ENCODE measurements at places on chromosomes 5 and 9.

DNA sequence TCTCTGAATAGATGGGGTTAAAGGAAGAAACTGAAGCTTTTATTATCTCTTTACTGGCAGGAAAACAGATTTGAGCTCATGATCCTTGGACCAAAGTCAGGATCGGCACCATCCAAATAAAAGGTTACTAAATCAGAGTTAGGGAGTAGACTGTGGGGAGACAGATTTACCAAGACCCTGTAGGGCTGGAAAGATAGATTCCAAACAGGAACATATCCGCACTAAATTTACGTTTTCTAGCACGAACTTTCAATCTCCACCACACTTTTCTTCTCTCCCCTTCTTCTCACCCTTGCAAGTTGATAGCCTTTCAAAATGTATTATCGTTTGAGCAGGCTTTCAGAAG, 120.0 kb upstream of the HMHB1 start:
- no peak for DNase-seq

- DNase-seq = no peak
Observed at GRCh38 chr5:77642738-77643653, 4.5 kb upstream of the OTP start.

DNA sequence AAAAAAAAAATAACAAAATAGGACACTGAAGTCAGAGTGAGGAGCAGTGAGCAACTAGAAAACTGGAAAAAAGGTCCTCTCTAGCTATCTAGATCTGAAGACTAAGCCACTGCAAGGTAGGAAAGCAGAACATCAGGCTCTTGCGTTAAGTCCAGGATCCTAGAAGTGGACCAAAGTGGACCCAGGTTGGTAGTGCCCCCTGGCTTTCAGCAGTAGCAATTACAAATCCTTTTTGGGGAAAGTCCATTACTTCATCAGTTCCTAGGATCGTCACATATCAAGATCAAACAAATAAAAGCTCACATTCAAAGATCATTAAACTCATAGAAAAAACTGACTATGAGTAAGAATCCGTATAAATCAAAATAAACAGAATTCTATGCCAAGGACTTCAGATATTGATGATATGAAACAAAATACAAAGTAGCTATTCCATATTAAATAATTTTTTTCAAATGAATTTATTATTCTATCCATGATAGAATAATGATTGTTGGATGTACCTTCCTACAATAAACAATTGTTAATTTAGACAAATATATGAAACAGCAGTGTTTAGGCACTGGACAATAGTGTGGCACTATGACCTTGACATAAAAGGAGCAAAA, 6.5 kb upstream of the RICTOR start:
- DNase-seq = peak; percentile 48

DNA sequence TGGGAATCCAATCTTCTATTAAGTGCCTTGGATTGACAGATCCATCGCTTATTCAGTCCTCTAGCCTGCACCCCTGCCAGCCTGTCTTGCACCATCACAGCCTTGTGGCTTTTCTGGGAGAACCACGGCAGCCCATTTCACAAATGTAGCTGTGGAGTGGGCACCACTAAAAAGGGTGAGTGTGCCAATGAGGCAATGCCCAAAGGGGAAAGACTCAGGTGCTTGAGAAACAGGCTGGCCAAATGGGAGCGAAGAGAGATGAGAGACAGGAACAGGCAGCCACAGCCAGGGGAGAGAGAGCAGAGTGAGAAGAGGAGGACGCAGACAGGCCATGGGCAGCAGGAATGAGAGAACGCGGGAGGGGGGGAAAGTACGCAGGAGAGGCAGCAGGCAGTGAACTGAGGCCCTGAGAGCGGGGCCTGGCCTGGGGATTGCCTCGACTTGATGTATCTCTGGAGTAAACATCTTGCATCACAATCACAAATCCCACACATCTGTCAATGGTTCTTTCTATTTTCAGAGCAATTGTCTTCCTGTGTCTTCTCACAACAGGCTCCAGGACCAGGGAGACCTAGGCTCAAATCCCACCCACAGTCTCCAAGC, 173.1 kb downstream of the SYK start:
- no peak for DNase-seq

GRCh38 chr5:149127394-149127955, 13.8 kb upstream of the ABLIM3 start:
- DNase-seq = no peak

DNA sequence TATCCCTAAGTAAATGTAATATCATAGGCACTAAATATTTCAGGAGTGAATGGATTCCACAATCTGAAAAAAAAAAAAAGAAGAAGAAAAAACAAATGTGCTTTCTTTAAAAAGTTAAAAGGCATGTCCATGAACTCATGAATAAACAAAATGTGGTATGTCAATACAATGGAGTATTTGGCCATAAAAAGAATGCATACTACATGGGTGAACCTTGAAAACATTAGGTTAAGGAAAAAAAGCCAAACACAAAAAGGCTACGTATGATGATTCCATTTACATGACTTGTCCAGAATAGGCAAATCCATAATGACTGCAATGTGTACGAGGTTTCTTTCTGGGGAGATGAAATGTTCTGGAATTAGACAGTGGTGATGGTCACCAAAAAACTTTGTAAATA, 45.3 kb downstream of the FNIP1 start:
- DNase-seq = no peak

DNA sequence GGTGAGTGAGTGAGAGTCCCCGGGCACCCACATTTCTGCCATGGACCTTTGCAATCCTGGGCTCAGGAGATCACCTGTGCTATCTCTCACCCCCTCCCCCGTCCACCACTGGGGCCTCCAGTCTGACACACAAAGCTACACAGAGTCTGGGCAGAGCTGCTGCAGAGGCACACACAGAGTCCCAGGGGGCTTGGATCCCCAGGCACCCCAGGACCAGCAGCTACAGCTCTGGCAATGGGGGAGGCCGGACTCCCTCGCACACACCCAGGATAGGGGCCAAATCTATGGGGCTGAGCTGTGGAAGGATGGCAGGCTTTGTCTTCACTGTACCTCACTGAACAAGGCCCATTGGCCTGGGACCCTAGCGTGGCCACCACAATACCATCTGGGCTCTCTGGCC, 328.8 kb downstream of the MAN2A1 start:
- no peak for DNase-seq

GRCh38 chr5:76790632-76791290, 28.1 kb upstream of the F2RL1 start:
- DNase-seq = peak; percentile 23

GRCh38 chr5:177509381-177509951, at the start of gene DOK3:
Gene DOK3, minus strand, starts transcription at chr5:177509826. Its CDS starts 286 bp downstream, at chr5:177509540.
- no peak for DNase-seq

DNA sequence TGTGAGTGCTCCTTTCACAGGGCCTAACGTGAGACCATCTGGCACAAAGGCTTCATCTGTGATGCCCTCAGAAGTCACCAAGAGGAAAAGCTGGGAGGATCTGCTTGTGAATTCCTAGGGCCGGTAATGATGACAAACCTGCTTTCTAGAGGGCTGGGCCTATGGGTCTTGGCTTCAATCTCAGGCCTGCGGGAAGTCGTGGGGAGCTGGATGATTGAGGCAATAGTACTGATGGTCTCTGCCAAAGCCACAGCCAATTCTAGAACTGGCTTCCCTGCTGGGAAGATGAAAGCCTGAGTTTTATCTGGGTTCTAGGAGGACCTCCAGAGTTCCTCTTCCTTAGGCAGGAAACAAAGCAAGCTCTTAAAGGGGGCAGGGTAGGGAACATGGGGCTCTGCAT, 102.7 kb downstream of the TMEM215 start:
- no peak for DNase-seq
